Right hindlimb (tissue), 1 donor: ENCODE measurements at places on chromosomes 1 and 21.

DNA sequence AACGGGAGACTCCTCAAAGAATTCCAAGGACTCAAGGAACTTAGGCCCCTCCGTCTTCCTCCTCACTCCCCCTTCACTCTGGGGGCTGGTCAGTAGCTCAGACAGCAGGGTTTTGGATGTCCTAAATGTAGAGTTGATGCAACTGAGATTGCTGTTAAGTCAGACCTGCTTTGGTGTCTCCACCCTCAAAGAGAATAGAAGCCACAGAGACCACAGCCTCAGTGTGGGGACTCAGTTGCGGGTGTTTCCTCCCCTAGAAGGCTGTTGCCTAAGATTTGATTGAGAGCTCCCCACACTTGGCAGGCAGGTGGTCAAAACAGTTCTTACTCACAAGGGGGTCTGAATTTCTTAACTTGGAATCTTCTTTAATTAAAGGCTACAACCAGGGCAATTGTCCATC is 7.6 kb downstream of the MAN1C1 start:
- DNase-seq, result no peak

GRCh38 chr21:45361033-45361997 is 43.6 kb upstream of the COL18A1 start:
- no peak for DNase-seq

DNA sequence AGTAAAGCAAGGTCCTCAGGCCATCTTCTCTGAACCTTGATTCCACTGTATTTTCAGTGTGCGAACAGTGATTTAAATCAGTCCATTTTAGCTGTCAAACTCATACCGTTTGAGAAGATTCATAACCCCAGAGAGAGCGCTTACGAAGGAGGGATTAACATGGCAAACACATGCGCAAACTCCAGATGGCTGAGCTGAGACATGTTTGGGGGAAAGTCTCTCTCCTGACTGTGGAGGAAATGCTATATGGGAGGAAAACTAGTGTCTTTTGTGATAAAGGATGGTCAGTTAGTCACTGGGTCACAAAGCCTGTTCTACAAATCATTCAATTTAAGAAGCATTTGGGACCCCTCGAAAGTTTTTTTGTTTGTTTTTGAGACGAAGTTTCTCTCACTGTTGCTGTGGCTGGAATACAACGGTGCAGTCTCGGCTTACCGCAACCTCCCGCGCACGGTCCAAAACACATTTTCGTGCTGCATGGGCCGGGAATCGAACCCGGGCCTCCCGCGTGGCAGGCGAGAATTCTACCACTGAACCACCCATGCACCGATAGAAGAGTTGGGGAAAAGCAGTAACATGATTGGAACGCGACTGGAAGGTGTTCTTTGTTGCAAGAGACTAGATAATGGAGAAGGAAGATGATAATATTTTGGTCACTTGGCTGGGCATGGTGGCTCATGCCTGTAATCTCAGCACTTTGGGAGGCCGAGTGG is 58.4 kb upstream of the CXADR start:
- DNase-seq, result peak; percentile 74

GRCh38 chr1:59361766-59362165 is 64.9 kb downstream of the FGGY start:
- no peak for DNase-seq
